ENCODE measurements at places on chromosomes 16 and 17. TPM values are rescaled to one million over a fixed set of nuclear protein-coding genes. Genes with fewer than 3 reads are reported as not detected.

- DNase-seq: no peak
These were observed 43.3 kb upstream of the ZCCHC14 start for GRCh38 chr16:87535855-87536794.

DNA sequence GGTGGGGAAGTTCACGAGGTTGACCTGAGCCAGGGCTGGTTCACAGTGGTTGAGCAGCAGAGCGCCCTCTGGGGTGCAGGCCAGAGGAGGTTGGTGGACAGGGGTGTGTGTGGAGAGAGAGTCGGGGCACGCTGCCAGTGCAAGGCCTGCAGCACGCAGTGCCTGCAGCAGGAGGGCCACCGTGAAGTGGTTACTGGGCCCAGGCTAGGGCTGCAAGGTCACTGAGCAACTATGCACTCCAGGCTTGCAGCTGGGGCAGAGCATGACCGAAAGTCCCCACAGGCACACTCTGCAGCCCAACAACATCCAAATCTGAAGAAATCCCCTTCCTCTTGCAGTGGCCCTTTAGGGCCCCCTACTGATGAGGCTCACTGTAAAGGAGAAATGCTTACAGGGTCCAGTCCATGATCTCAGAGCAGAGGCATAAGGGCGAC is 89.1 kb upstream of the NOL11 start:
- no peak for DNase-seq

DNA sequence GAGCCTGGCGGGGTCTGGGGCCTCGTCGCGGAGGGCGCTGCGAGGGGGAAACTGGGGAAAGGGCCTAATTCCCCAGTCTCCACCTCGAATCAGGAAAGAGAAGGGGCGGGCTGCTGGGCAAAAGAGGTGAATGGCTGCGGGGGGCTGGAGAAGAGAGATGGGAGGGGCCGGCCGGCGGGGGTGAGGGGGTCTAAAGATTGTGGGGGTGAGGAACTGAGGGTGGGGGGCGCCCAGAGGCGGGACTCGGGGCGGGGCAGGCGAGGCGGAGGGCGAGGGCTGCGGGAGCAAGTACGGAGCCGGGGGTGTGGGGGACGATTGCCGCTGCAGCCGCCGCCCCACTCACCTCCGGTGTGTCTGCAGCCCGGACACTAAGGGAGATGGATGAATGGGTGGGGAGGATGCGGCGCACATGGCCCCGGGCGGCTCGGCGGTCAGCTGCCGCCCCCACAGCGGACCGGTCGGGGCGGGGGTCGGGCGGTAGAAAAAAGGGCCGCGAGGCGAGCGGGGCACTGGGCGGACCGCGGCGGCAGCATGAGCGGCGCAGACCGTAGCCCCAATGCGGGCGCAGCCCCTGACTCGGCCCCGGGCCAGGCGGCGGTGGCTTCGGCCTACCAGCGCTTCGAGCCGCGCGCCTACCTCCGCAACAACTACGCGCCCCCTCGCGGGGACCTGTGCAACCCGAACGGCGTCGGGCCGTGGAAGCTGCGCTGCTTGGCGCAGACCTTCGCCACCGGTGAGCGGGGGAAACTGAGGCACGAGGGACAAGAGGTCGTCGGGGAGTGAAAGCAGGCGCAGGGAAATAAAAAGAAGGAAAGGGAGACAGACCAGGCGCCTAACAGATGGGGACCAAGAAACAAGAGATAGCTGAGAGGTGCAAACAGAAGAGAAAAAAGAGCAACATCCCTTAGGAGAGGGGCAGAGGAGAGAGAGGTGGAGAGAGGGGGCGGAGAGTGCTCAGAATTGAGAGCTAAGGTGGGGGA is at the start of gene PNMT:
PNMT (plus strand) TSS at position 509 of the 980 bp plus-strand sequence; CDS start at position 532, 23 bp downstream.
- peak; percentile 100 for DNase-seq

- no peak for DNase-seq
These were observed 41.1 kb downstream of the KLHDC4 start for GRCh38 chr16:87724490-87725291.

GRCh38 chr17:35493040-35493439 is 44.4 kb downstream of the SLFN12L start:
- DNase-seq: no peak

- no peak for DNase-seq
These were observed 5.9 kb downstream of the KRT28 start for GRCh38 chr17:40793832-40794231.

DNA sequence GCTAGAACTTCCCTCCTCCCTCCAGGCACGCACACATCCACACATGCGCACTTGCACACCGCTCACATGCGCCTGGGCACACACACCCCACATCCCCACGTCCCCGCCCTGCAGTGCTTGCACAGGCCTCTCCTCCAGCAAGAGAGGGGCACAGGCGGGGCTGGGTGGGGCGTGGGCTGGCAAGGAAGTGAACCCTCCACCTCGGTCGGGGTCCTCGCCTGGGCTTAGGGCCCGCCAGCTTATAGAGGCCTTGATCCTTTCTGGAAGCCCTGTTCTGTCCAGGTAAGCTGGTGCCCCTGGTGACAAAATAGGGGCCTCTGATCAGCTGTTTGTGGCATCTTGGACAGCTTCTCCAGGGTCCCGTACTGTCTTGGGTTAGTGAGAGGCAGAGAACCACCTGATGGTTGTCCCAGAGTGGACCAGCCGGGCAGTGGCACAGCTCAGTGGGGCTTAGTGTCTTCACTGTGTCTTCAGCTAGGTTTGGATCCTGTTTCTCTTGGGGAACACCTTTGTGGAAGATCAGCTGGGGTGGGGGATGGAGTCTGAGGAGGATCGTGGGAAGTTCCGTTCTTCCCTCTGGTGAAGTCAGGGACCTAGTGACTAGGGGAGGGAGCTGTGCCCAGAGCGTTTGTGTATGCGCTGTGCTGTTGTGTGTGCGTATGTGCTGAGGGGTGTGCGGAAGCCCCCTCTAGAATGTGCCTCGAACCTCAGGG is 12.1 kb downstream of the TBX4 start:
- no peak for DNase-seq

GRCh38 chr17:17814162-17815061 is 22.4 kb downstream of the SREBF1 start:
- no peak for DNase-seq

DNA sequence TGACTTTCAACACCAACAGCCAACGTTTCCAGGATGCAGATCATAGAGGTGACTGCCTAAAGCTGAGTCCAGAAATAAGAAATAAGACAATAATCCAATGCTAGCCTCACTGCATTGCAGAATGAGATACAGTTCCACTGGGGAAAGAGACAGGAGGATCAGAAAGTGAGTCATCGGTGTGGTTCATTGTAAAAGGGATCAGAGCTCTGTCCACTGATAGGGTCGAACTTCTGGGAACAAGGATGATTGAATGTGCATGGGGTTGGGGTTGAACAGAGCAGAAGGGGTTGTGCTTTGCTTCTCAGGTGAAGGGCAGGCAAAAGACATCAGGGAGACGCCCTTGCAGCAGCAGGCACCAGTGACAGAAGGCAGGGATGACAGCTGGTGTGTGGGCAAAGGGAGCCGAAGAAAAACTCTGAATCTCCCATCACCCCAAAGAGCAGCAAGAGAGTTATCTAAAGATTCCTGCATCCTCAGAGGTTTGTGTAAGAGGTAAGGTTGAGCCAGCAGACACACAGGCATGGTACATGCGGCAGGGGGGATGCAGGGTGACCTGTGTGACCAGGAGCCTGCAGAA is 16.4 kb downstream of the CLEC10A start:
- no peak for DNase-seq

- no peak for DNase-seq
These were observed 10.8 kb upstream of the CBLN1 start for GRCh38 chr16:49292413-49292812.

- DNase-seq: no peak
These were observed 14.0 kb downstream of the ADGRG1 start for GRCh38 chr16:57642160-57643135.

- no peak for DNase-seq
These were observed 33.1 kb upstream of the NF1 start for GRCh38 chr17:31061678-31062077.

The CCNF gene
- total RNA-seq: 54.5 TPM

The LGALS9B gene
- 1.5 TPM for total RNA-seq

The NT5M gene
- 1.2 TPM for total RNA-seq

The PLEKHG4 gene
- 5.5 TPM for total RNA-seq

The PRDM7 gene
- total RNA-seq: not detected

The OSGIN1 gene
- total RNA-seq: 15.6 TPM
